Stimulated activated CD4-positive, alpha-beta T cell treated with anti-CD3 and anti-CD28 coated beads, Interleukin-15, amount 100 ng/mL, for 1 hour (primary cell): ENCODE measurements at places on chromosomes 12 and 14.

GRCh38 chr14:69666690-69667211 lies 55.4 kb downstream of the SUSD6 start:
- no peak for DNase-seq

GRCh38 chr14:73209953-73210352 lies 27.4 kb upstream of the PAPLN start:
- DNase-seq = no peak

GRCh38 chr12:61290473-61290872 lies 969.7 kb upstream of the USP15 start:
- no peak for DNase-seq

DNA sequence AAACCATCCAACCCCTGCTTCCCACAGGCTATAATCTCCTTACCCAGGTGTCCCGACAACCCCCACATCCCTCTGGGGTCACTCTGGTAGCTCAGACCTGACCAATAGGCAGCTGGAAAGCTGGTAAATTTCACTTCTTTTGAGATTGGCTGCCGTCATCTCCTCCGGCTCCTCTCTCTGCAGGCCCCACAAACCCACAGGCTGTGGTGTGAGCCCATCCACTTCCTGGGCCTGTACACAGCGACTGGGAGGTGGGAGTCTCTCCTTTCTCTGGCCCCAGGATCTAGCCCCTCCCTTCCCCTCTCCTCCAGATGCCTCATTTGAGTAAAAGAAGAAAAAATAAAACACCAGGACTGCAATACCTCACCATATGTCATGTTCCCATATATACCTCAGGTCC lies 709 bp downstream of the INHBC start:
- no peak for DNase-seq

DNA sequence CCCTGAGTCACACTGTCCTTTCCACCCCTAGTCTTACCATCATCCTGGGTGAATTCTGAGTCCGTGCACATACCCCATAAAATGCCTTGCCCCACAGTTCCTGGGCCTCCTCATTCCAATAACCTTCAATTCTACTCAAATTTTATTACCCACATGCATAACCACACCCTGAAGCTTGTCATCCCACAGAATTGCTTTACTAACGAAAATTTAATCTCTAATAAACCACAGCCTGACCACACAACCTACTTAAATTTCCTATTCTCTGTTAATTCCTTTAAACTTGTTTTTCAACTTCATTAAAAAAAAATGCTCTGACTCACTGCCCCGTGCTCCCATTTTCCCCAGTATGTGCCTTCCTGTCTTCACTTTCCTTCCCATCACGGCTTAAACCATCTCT lies 205.9 kb downstream of the PHLDA1 start:
- no peak for DNase-seq

DNA sequence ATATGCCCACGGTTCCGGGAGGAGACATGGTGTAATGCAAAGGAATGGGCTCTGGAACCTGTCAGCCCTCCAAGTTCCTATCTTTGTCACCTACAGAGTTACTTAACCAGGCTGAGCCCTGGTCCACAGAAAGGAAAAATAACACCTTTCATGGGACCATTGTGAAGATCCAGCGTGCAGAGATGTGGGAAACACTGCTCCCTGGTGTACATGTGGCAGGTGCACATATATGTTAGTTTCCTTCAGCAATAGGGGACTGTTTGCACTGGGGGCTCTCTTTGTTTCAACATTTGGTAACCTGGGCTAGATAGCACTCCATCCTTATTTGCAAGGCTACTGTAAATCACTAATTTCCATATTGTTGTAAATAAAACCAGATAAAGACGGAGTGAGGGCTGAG lies 72.3 kb downstream of the ANO2 start:
- no peak for DNase-seq

GRCh38 chr12:105091476-105092206 lies 7.4 kb upstream of the ALDH1L2 start:
- no peak for DNase-seq

GRCh38 chr14:46036099-46036498 lies 615.5 kb downstream of the RPL10L start:
- DNase-seq = no peak

DNA sequence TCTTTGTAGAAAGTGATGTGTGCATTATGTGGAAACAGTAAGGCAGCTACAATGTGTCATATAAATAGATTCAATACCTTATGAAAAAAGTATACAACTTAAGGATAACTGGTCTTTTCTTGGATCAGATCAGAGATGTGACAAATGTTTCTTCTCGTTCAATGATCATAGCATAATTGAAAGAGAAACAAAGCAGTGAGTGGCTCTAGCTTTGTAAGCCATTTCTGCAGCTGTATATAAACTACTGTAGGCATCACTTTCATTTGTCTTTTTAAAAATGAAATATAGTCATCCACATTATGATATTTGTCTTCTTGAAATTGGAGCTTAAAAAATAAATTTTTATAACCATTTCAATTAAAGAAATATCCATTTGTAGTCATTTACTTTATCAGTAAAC lies 63.8 kb upstream of the LMO3 start:
- no peak for DNase-seq

GRCh38 chr12:53233671-53234121 lies 1.7 kb upstream of the RARG start:
- DNase-seq = no peak
